Hepatic stellate cell (primary cell): ENCODE measurements at places on chromosomes 6 and 20.
A peak's percentile ranks its signal among the peaks of the same experiment; 100 is the strongest.

GRCh38 chr6:53873922-53874321 lies 79.1 kb downstream of the LRRC1 start:
- DNase-seq = no peak

DNA sequence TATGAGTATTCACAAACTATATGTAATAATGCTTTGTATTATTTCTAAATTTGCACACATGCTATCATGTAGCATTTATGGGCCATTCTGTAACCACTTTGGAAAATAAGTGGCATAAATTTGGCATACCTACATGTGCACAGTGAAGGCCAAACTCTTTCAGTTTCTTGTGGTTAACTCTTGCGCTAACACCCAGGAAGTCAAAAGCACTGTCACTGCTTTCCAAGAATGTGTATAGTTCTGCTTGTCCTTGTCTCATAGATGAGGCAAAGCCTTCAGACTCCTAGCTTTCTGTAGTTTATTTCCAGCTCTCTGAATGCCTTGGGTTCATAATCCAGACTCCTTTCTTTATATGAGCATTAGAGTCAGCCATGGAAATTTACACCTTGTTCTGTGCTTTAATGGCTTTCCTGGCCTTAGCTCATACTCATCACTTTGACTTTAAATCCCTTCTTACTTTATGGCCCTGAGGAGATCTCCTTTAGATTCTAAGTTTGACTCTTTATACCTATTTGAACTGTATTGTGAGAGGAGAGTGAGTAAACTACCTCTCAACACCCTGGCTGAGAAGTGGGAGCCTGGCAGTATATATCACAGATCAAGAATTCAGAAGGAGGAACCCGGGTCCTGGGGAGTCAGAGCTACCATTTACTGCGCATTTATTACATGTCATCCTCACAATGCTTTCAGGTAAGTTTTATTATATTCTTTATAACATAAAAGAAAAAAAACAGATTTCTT lies 949 bp upstream of the SLC17A3 start:
- DNase-seq = no peak

GRCh38 chr6:119241111-119241465 lies 108.5 kb downstream of the MAN1A1 start:
- DNase-seq = no peak

DNA sequence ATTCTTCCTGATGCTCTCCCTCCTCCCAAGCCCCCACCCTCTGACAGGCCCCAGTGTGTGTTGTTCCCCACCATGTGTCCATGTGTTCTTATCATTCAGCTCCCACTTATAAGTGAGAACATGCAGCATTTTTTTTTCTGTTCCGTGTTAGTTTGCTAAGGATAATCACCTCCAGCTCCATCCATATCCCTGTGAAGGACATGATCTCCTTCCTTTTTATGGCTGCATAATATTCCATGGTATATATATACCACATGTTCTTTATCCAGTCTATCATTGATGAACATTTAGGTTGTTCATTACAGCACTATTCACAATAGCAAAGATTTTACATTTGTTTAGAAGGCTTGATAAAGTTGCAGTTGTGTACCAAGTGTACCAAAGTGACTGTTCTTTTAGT lies 57.9 kb downstream of the KCNS1 start:
- DNase-seq = no peak

GRCh38 chr6:131225127-131225526 lies 89.9 kb downstream of the AKAP7 start:
- DNase-seq = no peak

GRCh38 chr6:107540465-107540857 lies 50.5 kb downstream of the SOBP start:
- no peak for DNase-seq

DNA sequence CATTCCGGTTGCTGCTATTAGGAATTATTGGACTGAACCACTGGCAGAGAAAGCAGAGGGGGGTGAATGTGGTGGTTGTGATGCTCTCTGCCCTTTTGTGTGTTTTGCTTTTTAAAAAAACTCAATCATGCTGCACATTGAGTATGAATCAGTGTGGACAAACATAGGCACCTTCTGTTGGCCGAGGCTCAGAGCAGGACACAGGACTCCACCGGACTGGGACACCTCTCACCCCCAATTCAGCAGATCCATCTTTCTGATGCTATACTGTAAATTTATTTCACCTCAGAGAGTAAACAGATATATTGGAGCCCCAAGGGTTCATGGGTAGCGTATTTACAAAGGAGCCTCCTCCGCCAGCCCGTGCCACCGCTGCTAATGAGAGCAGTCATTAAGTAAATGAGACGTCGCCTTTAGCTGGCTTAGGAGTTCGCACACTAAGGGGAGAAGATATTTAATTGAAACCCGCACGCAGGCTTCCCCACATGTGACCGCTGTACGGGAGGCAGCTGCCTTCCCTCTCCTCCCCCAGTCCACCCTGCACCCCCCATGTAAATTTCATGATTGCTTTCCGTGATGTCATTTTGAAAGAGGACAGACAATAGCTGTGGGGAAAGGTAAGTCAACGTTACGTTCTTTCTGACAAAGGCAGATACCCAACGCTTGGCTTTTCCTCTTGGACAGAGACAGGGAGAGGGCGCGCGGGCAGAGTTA lies at the start of gene MYT1:
TSS of gene MYT1 (plus strand) at position 330 of the 714 bp plus-strand sequence. CDS start 34,410 bp downstream, outside the sequence.
- DNase-seq = no peak

DNA sequence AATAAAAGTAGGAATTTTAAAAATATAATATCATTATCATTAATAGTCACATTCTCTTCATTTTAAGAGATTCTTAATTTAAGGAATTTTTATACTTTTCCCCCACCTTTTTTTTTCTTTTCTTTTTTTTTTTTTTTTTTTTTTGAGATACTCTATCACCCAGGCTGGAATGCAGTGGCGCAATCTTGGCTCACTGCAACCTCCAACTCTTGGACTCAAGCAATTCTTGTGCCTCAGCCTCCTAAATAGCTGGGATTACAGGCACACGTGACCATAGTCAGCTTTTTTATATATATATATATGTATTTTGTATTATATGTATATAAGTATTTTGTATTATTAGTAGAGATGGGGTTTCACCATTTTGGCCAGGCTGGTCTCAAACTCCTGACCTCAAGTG lies 457.7 kb downstream of the CDKAL1 start:
- DNase-seq = no peak

- peak; percentile 83 for DNase-seq
Observed at GRCh38 chr6:43669050-43669921, 18.3 kb downstream of the MRPS18A start.

GRCh38 chr6:113539202-113539601 lies 317.9 kb upstream of the MARCKS start:
- peak; percentile 17 for DNase-seq

DNA sequence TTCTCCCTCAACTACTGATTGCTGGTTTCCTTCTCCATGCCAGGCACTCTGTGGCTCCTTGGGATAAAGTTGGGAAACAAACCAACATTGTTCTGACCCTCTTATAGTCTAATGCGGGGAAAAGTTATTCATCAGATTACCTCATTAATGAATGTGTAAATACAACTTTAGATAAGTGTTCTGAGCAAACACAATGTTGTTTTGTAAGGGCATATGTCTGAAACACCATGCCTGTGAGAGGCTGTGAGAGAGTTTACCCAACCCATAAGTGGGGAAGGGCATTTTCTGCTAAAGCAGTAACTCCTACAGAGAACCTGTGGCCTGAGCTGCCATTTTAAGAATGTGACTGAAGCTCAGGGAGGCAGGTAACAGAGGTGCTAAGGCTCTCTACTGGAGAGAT lies 283.5 kb downstream of the KHDC1L start:
- no peak for DNase-seq

DNA sequence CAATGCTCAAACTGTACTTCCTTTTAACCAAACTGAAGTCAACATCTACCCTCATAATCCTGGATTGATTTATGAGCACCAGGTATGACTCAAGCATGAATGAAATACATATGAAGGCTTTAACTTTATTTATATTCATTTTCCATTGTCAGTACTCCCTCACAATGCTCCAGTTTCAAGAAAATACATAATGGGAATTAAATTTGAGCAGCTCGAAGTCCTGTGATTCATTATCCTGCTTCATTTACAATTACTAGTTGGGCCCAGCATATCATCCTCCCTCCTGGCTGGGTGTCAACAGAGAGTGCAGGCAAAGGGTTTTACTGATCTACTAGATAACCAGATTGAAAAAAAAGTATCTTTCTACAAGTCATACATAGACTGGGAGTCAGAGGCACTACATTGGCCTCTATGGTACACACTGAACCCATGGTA lies 10.1 kb downstream of the SAMHD1 start:
- DNase-seq = no peak

GRCh38 chr20:60851826-60852704 lies 400.0 kb upstream of the CDH4 start:
- no peak for DNase-seq

- no peak for DNase-seq
Observed at GRCh38 chr20:25056690-25057233, 1.2 kb downstream of the ACSS1 start.

GRCh38 chr20:41261790-41262717 lies 55.5 kb downstream of the ZHX3 start:
- DNase-seq = no peak

- no peak for DNase-seq
Observed at GRCh38 chr6:75656479-75656878, 54.8 kb downstream of the SENP6 start.

- peak; percentile 27 for DNase-seq
Observed at GRCh38 chr6:149990661-149991471, 27.1 kb downstream of the ULBP1 start.

- no peak for DNase-seq
Observed at GRCh38 chr6:150584596-150584995, 15.1 kb upstream of the PLEKHG1 start.

- DNase-seq = no peak
Observed at GRCh38 chr20:24818056-24818455, 131.0 kb upstream of the CST7 start.
